ENCODE measurements at places on chromosomes 2 and 18. TPM values are rescaled to one million over a fixed set of nuclear protein-coding genes. Genes with fewer than 3 reads are reported as not detected.

DNA sequence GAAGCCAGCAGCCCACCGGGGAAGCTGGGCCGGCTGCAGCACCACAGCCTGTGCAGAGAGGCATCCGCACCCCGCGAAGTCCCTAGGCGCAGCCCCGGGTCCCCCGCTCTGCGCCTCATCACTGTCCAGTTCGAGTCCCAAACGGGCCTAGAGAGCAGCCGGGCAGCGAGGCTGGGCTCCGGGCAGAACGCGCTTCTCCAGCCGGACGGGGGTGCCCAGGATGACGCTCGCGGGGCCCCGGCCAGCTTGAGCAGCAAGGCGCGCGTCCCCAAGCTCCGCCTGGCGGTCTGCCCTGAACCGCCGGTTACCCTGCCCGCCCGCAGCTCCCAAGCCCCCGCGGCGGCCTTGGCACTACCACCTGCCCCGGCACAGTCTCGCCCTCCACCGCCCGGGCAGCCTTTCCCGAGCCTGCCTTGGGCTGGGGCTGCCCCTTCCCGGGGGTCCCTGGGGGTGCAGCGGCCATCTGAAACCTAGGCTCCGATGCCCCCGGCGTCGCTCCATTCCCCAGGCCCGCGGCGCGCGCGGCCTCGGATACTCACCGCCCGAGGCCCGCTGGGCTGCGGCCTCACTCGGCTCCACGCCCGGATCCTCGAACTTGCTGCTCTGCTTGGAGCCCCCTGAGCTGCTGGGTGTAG is 591 bp downstream of the SLC16A14 start:
- no peak for DNase-seq

DNA sequence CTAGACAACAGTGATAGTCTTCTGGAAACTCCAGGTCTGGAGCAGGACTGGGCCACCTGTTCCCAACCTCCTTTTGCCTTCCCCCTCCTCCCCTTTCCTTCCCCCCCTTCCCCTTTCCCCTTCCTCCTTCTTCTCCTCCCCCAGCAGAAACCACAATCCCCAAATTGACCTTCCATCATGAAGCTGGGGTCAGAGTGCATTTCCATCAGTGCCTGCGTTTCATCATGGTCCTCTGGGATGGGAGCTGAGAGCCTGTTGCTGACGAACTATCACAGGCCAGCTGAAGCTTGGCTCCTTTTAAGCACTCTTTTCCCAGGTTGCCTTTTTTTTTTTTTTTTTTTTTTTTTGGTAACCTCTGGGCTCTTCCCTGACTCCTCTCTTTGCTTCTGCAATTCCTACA is 52.6 kb upstream of the SMAD2 start:
- DNase-seq = no peak

DNA sequence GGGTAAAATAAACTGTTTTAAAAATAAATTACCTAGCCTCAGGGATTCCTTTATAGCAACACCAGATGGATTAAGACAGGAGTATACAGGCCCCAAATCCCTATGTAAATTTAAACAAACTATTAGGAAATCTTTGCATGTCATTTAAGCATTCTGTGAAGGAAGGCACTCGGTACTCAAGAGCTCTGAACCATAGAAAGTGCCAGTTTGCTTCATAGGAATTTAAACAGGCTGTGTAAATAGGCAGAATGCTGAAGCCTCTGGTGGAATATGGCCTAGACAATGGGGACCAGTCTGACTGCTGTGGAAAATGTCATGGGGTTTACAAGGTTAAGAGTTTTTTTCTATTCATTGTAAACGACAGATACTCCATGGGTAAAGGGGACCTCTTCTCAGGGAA is 377.4 kb downstream of the DLGAP1 start:
- DNase-seq = no peak

STAT1 gene
- total RNA-seq = 40.2 TPM

KIAA2012 gene
- not detected for total RNA-seq

GRCh38 chr2:1192121-1192520 is 221.1 kb upstream of the TPO start:
- DNase-seq = no peak

DNA sequence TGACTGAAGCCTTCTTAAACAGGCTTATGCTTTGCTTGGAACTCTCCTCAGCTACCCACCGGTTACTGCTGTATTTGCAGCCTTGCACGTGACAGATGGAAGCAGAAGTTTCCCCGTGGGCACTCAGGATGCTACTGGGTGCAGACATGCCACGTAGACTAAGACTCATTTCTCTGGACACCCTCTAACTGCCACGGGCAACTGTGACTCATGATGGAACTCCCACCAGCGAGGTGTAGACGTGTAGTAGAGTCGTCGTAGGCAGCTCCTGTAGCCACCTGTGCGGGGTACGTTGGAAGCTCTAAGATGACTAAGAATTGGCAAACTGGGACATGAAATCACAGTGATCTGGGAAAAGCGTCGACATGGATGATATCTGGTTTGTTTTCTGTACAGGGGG is 27.5 kb downstream of the TSHZ1 start:
- DNase-seq = no peak

- DNase-seq = no peak
These were observed 123.3 kb downstream of the PXDN start for GRCh38 chr2:1621041-1621440.

GRCh38 chr2:201536754-201537153 is 85.2 kb downstream of the STRADB start:
- no peak for DNase-seq

DNA sequence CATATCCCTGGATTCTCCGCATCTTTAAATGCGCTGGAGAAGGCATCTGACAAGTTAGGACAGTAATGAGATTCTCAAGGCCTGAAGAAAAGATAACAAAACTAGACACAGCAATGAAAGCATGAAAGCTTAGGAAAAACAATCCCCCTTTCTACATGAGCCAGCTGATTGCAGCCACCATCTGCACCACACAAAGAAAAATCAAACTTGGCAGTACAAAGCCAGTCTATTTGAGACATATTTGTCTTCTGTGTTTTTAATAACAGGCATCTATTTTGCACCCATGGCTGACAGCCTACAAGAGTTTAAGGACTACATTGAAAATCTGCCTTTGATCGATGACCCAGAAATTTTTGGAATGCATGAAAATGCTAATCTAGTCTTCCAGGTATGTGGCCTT is 83.6 kb downstream of the TRABD2A start:
- DNase-seq = no peak

DPP10 gene
- 0.20 TPM for total RNA-seq

Data from tibial nerve (tissue), 4 donors.